H7 (cell line): ENCODE measurements at places on chromosomes 5 and 9.

DNA sequence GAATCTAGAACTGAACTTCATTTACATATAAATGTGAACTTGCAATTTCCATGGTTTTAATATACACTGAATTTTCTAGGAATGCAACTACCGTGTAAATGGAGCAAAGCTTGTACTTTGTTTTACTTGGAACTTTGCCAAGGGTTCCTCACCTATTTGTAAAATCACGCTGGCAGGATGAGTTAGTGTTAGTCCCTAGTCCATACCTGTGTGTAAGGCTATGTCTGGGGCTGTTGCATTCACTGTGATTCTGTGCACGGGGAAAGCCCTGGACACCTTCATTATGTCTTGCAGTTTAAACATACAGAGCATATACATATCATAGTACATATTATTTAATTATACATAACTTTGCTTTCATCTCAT, 119.9 kb downstream of the PAX5 start:
- DNase-seq, result no peak

DNA sequence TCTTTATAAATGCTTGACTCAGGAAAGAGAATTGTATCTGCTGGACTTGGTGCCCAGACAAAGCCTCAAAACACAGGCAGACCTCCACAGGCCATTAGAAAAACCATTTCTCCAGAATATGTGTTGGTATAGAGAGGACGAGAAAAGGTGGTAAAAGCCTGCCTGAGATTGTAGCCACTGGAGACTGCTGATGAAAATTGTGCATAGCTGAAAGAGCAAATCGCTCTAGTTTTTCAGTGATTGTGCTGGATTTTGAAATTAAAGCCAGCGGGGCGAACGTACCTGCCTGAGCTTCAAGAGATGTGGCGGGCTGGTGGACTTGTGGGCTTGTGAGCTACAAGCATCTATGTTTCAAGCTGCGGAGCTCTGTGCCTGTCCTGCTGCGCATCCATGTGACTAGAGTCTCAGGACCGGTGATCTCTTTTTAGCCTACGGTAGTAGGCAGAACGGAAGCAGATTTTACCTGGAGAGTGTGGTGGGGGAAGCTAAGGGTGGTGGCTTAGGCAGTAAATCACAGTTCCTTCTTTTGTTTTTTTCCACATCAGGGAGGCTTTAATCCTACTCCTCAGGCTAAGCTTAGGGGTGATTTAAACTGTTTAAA, 193.6 kb downstream of the SREK1 start:
- DNase-seq, result no peak

DNA sequence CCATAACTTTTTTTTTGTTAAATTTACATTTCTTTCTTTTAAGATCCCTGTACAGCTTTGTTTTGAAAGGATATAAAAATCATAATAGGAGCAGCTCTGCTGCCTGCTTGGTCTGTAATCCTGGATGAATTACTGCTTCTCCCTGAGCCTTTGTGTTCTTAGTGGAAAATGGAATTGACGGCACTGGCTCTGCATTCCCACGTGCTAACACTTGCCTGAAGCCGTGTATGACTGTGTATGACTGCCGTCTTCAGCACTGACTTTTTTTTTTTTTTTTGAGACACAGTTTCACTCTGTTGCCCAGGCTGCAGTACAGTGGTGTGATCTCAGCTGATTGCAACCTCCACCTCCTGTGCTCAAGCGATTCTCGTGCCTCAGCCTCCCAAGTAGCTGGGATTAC, 4.8 kb downstream of the THG1L start:
- DNase-seq, result no peak

DNA sequence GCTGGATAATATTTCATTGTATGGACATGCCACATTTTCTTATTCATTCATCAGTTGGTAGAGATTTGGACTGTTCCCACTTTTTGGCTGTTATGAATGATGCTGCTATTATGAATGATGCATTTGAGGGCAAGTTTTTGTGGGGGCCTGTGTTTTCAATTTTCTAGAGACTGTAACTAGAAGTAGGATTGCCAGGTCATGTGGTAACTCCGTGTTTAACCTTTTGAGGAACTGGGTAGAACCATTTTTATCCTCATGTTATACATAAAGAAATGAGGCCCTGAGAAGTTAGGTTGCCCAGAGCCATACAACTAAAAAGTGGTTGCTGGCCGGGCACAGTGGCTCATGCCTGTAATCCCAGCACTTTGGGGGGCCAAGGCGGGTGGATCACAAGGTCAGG, 22.4 kb upstream of the STRBP start:
- DNase-seq, result no peak

DNA sequence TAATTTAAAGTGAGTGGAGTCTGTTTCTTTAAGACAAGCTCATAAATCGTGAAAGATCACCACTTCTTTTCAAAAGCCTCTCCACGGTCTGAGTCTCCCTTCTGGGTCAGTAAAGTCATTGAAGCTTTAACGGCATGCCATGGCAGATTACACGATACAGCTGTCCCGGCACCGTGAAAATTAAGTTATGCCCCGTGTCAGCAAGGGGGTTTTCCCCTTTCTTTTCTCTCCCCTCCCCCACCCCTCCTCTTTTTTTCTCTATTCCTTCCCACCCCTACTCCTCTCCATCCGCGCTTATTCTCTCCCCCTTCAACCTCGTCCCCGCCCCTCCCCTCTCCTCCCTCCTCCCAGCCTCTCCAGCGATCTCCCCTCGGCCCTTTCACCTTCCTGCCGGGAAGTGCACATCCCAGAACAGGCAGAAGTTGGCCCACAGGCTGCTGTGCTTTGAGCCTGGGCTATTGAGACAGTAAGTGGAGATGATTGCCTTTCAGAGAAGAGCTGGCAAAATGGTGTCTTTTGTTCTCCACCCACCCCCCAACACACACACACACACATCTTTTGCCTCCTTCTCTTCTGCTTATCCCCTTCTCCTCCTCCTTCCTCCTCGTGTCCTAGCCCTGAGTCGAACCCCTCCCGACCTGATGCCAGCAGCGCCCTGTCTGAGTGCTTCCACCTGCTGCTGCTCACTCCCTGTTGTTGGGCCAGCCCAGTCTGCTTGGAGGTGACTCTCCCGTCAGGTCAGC, 44.1 kb downstream of the GAS1 start:
- peak; percentile 62 for DNase-seq

DNA sequence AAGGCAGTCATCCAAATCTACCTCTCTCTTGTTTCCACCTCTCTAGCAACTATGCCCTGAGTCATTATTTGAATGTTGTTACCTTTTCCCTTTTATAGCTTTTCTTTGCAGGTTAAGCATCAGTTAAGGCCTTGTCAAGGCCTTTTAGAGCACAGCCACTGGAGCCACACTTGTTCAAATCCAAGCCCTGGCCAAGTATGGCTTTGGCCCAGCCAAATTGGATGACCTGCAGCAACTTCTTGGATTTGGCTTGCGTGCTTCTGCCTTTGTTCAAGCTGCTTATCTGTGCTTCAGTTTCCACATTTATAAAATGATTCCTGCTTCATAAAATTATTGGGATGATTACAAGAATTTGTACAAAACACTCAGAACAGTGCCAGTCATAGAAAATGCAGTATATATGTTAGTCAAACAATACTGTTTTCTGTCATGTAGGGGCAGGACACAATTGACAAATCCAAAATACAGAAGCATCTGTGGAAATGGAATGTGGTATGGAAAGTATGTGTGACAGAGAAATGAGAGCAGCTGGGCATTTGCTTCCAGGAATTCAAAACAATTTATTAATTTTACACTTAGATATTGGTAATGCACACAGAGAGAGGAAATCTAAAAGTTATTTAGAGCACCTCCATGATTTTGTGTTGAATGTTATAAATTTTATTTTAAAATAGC, 17.9 kb upstream of the RLN1 start:
- DNase-seq, result no peak

DNA sequence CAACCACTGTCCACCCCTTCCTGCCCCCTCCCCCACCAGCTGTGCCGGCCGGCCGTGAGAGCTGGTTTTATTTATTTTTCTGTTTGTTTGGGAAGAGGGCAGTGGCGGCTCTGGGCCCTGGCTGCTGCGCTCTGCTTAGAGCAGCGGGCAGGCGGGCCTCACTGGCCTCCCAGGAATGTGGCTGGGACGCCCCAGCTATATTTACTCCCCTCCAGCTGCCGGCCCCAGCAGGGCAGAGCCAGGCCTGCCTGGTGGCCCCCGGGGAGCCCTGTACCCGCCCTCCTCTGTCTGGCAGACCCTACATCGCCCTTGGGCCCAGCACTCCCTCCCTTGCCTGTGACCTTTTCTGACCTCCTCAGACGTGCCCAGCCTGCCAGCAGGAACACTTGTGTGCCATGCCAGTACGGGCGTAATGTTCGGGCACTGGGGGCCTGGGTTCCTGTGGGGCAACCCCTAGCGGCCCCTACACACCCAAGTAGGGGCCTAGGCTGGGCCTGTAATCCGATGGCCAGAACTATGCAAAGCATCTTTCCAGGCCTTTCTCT, 7.7 kb downstream of the CXXC5 start:
- peak; percentile 75 for DNase-seq

GRCh38 chr5:76299592-76299991, 103.5 kb upstream of the IQGAP2 start:
- DNase-seq, result no peak

- DNase-seq, result no peak
These were observed 186.7 kb downstream of the TMEM38B start for GRCh38 chr9:105881021-105881420.

GRCh38 chr9:31700252-31701045, 684.0 kb upstream of the ACO1 start:
- DNase-seq, result no peak

DNA sequence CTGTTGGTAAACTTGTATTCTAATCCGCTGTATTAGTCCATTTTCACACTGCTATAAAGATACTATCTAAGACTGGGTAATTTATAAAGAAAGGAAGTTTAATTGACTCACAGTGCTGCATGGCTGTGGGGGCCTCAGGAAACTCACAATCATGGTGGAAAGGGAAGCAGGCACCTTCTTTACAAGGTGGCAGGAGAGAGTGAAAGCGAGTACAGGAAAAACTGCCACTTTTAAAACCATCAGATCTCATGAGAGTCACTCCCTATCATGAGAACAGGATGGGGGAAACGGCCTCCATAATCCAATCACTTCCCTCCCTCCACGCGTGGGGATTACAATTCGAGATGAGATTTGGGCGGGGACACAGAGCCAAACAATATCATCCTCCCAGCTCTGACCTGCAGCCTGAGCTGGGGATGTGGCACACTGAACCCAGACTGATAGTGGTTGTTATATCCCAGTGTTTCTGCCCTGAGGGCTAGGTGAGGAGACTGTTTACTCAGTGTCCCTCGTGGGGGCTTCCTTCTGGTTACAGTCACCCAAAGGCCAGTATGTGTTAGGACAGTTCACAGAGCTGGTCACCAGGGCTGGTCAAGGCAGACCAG, 488.3 kb downstream of the KDM4C start:
- no peak for DNase-seq
